ENCODE measurements at places on chromosomes 5 and 9.
A peak's percentile ranks its signal among the peaks of the same experiment; 100 is the strongest.

GRCh38 chr5:59140133-59140532 lies 557.3 kb downstream of the RAB3C start:
- no peak for DNase-seq

- DNase-seq = no peak
Observed at GRCh38 chr9:36934478-36935065, 99.5 kb downstream of the PAX5 start.

DNA sequence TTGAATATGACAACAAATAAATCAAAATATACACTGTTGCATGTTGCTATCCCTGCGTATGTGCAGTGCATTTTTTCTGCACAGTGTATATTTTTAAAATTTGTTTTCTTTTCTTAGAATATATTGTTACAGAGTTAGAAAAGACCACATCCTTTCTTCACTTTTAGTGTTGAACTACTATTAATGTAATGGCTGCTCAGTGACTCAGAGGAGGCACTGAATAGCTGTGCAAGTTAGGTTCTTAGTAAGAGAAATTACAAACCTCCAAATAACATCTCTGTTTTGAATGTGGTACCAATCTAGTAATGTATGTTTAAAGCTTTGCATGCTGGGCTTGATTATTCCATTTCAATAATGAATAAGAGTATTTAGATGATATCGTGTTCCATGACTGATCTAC lies 208.9 kb upstream of the PRR16 start:
- no peak for DNase-seq

DNA sequence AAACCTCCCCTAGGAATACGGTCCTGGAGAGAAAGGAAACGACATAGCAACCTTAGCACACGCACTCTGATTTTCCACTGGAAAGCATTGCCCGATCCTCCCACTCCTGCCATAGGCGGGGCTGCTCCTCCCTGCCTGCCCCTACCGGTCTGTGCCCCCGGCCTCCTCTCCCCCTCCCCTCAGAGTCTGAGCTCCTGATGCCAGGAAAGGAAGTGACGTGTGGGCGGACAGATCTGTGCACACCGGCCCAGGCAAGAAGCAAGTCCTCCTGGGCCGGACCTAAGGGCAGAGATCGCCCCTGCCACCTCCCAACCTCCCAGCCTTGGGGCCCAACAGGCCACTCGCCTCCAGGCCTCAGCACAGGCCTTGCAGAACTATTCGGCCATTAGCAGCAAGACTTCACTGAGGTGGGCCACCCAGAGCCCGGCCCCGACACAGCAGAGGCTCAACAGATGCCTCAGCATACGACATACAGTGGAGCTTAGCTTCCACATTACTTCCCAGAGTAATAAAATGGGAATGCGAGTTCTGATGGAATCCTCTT lies 7.2 kb downstream of the NINJ1 start:
- DNase-seq = peak; percentile 51

GRCh38 chr9:105219291-105219805 lies 25.1 kb upstream of the SLC44A1 start:
- no peak for DNase-seq

DNA sequence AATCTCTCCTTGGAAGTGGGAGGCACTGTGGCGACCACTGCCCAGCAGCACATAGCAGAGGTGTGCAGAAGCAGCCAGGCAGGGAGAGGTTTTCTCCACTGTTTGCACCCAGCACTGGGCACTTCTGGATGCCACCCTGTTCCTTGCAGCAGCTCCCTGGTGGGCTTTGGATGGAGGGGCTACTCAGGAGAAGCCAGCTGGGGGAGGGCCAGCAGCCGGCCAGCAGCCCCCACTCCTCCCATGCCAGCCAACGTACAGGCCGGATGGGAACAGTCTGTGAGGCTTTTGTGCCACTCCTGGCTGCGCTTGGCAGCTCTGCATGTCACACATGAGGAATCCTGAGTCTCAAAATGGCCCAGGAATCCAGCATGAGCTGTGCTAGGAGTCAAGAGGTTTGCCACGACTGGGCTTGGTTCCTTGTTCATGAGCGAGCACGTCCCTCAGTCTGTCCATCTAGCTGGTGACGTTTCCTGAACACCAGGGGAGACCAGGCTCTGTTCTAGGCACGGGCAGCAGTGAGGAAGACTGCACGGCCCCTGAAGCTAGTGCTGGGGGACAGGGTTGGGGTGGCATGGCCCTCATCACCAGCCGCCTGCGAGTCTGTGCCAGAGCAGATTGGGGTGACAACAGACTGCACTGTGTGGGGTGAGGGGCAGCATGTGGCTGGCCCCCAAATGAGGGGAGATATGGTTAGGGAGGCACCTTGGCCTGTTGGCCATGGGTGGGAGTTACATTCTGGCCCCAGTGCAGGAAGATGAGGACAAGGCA lies 10.1 kb downstream of the PHF2 start:
- no peak for DNase-seq

- no peak for DNase-seq
Observed at GRCh38 chr5:83530193-83530592, 58.6 kb downstream of the VCAN start.

DNA sequence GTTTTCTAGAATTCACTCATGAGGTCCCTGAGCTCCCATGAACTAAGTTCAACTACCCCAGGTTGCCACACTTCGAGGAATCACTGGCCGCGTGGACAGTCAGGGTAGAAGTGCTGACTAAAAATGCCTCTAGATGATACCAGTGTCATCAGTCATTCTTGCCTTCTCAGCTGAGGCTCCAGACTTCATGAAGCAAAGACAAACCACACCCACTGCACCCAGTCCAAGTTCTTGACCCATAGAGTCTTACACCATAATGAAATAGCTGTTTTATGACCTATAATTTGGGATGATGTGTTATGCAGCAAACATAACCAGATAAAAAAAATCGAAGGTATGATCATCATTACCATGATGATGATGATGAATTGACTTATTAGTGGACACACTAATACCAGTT lies 632.9 kb upstream of the TLE4 start:
- no peak for DNase-seq

DNA sequence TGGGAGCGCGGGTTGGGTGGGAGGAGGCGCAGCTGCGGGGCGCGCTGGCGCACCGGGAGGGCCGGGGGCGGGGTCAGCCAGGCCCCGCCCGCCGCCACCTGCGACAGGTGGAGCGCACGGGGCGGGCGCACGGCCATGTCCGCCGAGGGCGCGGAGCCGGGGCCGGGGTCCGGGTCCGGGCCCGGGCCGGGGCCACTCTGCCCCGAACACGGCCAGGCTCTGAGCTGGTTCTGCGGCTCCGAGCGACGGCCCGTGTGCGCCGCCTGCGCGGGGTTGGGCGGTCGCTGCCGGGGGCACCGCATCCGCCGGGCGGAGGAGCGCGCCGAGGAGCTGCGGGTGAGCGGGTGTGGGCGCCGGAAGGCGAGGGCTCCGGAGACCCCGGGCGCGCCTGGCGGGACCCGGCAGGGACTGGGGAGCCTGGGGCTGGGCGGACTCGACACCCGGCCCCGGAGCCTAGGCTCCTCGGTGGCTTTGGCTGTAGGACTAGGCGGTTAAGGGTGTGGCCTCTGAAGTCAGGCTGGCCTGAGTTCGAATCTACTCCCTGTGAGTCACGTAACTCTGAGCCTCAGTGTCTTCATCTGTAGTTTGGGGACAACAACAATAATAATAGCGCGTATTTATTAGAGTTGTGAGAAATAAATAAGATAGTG lies at the start of gene BSPRY:
Gene BSPRY, plus strand, starts transcription at position 97 of the 650 bp plus-strand sequence. Its CDS starts 39 bp downstream, at position 136.
- DNase-seq = peak; percentile 55

GRCh38 chr5:51376509-51376908 lies 6.7 kb upstream of the ISL1 start:
- no peak for DNase-seq

DNA sequence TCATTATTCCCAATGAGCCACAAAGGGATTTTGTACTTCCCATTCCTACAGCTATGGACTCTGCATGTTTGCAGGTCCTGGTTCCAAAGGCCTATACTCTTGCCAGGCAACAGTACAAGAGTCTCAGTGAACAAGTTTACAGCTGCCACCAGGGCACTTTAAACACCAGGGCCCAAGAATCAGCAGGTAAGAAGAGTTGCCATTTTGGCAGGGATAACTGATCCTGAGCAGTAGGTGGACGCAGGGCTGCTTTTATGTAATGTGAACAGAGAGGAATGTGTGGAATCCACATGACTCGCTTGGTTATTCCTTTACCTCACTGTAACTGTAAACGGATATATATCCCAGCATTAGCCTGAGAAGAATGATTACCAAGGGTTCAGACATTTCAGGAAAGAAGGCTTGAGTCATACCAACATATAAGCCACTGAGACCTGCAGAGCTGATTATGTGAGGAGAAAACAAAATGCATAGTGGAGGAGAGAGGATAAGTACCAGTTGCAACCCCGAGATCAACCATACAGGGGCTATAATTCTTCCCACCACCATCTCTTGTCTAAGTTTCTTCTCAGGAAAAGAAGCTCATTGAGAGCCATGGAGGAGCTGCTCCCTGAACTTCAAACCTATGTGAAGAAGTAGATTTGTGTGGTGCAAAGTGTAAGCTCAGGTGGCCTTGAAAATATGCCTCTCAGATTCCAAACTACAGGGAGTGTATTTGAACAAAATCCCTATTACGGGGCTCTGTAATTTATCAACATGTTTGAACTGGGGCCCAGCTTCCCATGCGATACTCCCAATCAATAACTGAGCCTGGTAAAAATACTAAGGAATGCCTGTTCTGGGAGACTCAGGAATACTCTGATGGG lies 24.6 kb downstream of the RAPGEF6 start:
- DNase-seq = no peak

Data from nephron progenitor cell (in vitro differentiated cells).